ENCODE measurements at places on chromosomes 13 and 19.

- no peak for DNase-seq
These were observed 905.5 kb downstream of the UQCRFS1 start for GRCh38 chr19:28307487-28307886.

DNA sequence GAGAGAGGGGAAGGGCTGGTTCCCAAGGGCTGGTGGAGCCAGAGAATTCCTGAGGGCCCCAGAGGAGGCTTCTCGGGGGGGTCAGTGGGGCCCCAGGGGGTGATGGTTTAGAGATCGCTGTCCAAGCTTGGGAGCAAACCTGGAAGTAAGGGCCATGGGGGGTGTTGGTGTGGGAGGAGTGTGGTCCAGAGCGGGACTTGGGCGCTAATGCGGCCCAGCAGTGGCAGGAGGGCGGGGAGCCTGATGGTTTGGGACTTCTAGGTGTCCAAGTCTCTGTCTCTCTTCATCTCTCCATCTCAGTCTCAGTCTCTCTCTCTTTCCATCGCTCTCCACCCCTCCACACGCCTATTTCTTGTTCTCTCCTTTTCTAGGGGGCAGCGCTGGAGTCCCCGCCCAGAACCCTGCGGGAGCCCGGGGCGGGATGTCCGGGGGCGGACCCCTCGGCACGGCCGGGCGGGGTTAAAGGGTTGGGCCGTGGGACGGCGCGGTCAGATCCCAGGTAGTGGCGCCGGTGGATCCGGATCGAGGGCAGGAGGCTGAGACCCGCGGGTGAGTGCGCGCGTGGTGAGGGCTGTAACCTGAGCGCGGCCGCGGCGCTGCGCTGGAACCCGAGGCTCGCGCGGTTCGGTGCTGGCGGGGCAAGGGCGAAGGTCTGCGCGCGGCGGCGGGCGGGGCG lies at the start of gene CYP4F22:
Gene CYP4F22 (plus strand): TSS at position 491 of the 676 bp plus-strand sequence. CDS start 16,812 bp downstream, outside the sequence.
- peak; percentile 14 for DNase-seq

- no peak for DNase-seq
These were observed 460.8 kb upstream of the ARGLU1 start for GRCh38 chr13:107028751-107029150.

- DNase-seq, result no peak
These were observed 16.4 kb downstream of the F10 start for GRCh38 chr13:113138792-113139551.

DNA sequence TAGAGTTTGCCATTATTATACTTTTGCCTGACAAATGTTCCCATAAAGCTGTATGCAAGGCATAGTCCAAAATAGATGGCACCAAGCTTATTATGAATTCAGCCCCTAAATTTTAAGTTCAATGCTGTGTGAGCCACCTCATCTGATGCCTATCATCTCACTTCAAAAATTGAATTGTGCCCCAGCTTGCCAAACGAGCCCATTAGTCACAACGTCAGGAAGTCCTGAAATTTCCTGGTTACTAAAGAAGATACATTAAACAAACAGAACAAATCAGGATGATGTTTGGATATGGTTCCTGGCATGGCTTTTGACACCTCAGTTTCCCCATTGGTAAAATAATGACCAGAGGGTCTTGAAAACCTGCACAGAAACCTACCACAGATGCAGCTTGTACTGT lies 147.5 kb upstream of the SOX21 start:
- no peak for DNase-seq

GRCh38 chr19:22144394-22144793 lies 52.4 kb downstream of the ZNF676 start:
- no peak for DNase-seq

DNA sequence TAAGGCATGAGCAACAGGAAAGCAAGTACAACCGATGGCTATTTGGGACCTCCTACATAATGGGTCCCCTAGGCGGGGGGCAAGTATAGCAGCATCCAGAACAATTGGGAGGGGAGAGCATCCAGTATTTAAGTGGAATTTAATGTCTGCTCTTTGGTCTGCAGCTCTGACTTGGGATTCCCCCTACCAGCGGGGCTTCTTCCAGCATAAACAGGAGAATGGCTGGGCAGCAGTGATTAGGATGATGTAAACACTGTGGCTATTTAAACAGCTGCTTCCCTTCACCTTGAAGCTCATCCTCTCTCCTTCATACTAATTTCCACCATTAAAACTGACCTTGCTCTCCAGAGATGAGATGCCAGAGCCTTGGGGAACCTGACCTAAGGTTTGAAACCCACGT lies 73.9 kb upstream of the OXGR1 start:
- no peak for DNase-seq

GRCh38 chr19:55901369-55902079 lies 30.6 kb downstream of the NLRP13 start:
- DNase-seq, result no peak

DNA sequence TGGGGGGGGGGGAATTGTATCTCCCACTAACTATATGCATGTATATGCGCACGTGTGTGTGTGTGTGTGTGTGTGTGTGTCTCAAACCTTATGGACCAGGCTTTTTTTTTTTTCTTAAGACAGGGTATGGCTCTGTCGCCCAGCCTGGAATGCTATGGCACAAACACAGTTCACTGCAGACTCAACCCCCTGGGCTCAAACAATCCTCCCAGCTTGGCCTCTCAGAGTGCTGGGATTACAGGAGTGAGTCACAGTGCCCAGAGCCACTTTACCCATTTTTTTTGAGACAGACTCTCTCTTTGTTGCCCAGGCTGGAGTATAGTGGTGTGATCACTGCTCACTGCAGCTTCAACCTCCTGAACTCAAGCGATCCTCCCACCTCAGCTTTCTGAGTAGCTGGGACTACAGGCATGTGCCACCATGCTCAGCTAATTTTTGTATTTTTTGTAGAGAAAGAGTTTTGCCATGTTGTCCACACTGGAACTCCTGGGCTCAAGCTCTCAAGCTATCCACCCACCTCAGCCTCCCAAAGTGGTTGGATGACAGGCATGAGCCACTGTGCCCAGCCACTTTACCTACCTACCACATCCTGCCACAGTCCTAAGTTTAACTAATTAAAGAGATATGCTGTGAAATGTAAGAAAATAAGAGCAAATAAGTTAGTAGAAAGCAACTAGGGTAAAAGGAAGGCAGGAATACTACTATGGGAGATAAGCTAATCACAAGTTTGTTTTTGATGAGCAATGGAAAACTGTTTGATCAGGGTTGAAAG lies 2.4 kb downstream of the ZMYM5 start:
- DNase-seq, result no peak

DNA sequence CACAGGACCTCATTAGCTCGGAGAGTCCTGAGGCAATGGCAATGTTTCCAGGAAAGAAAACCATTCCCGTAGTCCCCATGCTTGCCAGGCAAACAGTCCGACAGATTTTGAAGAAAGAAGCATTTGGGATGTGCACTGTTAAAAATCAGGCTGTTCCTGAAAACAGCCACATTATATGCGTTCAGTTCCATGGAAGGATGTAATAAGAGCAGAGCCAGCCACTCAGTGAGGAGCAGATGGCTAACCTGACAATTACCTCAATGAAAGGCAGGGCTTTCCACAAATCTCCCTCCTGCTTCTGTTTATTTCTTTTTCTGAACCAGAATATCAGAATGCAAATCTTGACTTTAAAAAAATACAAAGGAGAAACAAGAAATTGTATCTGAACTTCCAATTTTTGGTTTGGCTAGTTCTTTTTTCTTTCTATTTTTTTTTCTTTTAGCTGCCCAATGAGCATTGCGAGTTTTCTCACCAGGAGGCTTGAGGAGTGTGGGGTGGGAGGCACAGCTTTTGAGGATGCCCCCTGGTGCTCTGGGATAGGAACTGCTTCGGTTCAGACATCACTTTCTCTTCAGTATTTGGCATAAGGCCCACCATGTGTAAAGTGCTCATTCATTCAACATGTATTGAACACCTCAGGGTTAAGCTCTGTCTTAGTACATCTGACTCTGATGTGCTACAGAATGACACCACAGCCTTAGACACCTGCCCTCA lies 124.2 kb downstream of the TBC1D4 start:
- no peak for DNase-seq

DNA sequence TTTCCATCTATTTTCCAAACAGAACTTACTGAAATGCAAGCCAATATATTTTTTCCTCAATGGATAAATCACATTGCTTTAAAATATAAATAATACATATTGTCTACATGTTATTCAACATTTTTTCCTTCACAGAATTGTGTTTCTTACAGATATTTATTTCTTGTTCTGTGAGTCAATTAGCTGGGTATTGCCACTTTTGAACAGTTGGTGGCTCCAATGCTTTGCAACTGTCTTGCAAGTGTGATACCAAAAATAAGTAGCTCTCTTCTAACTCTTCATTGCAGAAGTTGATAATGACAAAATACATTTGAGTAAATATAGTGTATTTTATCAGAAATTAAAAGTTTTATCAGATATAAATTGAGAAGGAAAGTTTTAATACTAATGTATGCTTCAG lies 17.1 kb upstream of the GPC5 start:
- DNase-seq, result no peak

DNA sequence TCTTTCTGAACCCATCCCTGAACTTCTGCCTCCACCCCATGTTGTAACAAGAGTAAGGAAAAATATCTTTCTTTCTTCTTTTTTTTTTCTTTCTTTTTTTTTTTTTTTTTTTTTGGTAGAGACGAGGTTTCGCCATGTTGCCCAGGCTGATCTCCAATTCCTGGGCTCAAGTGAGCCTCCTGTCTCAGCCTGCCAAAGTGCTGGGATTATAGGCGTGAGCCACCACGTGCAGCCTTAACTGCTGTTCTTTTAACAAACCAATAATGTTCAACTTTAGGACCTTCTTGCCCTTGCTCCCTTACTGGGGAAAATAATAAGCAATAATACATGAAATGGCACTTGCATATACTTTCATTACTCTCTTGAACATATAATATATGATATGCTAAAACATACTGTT lies 19.6 kb downstream of the GPR183 start:
- DNase-seq, result no peak

GRCh38 chr19:35478794-35479677 lies 11.2 kb downstream of the KRTDAP start:
- no peak for DNase-seq

DNA sequence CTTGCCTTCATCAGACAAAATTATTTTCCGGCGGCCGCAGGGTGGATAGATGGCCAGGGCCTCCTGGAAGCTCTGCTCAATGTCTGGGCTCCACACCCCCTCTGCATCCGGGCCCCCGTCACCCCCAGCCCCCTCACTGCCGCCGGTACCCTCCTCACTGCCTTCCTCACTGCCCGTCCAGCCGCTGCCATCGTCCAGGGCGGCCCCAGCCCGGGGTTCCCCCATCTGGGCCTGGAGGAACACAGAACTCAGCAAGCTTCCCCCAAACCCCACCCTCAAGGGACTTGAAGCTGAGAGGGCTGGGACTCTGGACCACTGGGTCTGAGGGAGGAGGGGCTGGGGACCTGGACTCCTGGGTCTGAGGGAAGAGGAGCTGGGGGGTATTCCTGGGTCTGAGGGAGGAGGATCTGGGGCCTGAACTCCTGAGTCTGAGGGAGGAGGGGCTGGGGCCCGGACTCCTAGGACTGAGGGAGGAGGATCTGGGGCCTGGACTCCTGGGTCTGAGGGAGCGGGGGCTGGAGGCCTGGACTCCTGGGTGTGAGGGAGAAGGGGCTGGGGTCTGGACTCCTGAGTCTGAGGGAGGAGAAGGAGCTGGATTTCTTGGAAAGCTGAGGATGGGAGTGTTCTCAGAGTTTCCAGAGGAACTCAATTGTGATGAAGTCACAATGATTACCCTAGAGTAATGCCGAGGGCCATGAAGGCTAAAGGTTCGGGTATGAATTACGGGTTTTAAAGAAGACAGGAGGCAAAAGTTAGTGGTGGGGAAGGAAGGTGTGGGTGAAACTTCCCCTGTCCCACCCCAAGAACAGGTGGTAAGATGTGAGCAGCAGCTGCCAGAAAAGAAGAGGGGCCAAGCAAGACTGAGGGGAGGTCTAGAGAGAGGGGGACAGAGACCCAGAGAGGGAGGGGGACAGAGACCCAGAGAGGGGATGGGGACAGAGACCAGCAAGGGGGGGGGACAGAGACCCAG lies 2.1 kb downstream of the TEAD2 start:
- DNase-seq, result no peak

DNA sequence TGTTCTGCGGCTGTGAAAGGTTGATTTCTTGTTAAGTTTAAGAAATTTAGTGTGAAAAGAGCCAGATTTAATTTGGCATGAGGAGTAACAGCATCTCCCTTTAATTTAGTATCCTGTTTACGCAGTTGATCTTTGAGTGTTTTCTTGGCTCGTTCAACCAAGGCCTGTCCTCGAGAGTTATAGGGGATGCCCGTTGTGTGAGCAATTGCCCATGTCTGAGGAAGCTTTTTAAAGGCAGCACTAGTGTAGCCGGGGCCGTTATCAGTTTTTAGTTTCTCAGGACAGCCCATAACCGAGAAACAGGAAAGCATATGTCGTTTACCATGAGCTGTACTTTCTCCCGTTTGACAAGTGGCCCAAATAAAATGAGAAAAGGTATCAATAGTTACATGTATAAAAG lies 47.5 kb upstream of the ZNF43 start:
- DNase-seq, result no peak

DNA sequence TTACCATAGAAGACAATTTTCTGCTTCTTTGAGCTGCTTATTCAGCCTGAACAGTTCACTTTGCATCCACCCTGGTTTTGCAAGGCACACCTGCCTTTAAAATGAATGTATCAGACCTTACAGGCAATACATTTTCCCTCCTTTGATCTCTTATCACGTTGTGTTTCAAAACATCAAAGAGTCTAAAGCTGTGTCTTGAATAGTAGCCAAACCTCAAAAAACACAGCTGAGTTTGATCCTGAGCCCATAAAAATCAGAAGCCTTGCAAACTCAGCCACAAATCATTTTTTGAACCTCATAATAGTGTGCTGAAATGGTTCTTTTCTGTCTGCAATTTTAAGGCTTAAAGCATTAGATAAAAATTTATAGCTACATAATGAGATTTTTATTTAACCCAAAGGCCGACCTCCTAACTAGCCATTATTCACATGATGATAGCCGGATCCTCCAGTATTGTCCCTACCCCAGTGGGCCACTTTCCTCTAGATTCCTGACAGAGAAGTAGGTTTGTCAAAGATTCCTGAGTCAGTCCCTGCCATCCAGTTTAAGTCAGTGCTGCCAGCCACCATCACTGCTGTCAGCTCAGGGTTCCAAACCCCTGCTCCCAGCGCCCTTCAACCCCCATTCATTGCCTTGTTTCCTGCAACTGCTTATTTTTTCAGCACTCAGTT lies 71.8 kb downstream of the CAB39L start:
- no peak for DNase-seq

GRCh38 chr13:30719525-30719914 lies 15.8 kb upstream of the ALOX5AP start:
- no peak for DNase-seq

DNA sequence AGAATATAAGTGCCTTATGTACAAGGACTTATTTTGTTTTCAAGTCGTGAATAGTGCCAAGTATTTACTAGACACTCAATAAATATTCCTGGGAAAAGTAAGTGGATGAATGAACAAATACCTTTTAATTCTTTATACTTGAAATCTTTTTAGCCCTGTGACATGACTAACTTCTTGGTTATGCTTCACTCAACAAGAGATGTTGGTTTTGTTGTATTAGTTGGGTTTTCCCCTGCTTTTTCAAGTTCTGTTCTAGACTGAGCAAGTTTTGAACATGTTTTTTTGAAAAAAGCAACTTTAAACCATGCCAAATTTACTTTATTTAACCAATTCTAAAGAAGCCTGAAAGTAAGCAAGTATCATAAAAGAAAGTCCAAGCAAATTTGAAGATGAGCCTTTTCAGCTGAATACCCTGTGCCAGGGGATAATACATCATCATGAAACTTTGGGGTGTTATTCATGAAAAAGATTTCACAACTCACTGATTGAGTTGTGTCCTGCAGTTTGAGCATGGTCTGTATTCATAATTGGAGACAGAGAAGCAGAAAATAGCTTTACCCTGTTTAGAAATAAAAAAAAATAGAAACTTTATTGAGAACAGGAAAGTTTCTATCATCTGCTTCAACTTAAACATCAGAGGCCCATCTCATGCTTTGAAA lies 11.1 kb downstream of the LMO7 start:
- DNase-seq, result no peak

Data from stimulated activated CD4-positive, alpha-beta T cell treated with anti-CD3 and anti-CD28 coated beads, TNF-alpha, amount 100 ng/mL, for 24 hours (primary cell).